8988T (cell line): ENCODE measurements at places on chromosomes 11 and 22.
A peak's percentile ranks its signal among the peaks of the same experiment; 100 is the strongest.

DNA sequence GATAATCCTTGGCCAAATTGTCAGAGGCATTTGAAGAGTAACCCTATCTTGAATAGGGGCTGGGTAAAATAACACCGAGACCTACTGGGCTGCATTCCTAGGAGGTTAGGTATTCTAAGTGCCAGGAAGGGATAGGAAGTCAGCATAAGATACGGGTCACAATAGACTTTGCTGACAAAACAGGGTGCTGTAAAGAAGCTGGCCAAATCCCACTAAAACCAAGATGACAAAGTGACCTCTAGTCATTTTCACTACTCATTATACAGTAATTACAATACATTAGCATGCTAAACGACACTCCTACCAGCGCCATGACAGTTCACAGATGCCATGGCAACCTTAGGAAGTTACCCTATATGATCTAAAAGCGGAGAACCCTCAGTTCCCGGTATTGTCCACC is 964 bp upstream of the REXO2 start:
- DNase-seq = no peak

DNA sequence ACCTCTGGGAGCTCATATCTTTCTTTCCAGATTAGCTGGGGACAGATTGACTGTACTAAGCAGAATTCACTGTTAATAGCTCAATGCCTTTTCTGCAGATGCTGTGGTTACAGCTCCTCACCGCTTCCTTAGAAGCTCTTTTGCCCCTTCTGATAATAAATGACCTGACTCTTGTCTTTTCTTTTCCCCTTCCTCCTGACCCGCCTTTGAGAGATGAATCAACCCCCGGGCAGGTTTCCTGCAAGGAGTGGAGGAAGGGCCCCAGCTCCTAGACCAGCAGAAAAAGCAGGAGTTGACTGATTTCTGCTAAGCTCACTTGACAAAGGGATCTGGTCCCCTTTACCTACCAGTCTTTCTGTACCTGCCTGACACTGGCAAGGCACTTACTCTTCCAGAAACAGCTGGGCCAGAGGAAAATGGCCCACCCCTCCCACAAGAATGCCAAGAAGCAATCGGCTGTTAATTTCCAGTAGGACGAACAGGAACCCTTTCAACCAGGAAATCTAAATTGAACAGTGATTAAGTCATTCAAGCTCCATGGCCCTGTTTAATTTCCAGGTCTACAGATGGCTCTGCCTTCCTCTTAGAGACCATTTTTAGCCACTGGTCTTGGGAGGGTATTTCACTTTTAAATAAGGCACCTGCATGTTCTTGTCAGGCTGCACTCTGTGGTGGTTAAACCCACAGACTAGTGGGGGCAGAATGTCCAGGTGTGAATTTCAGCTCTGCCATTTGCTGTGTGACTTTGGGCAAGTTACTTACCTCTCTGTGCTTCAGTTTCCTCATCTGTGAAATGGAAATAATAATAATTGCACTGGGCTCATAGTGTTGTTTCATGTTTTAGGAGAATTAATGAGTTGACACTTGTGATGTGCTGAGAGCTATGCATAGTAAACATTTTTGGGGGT is 67.5 kb downstream of the PRR5L start:
- DNase-seq = no peak

DNA sequence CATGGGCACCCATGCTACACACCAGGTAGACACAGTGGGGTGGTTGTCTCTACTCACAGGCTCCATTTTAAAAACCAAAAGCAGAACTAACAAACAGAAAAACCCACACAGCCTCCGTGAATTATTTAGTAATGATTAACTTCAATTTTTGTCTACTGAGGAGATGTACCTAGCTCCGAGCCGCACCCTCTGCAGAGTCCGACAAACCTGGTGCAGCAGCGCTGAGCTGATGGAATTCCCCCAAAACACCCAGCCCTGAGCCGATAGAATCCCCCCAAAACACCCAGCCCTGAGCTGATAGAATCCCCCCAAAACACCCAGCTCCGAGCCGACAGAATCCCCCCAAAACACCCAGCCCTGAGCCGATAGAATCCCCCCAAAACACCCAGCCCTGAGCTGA is 927.0 kb downstream of the BRD1 start:
- DNase-seq = no peak

- DNase-seq = no peak
Measured at GRCh38 chr11:115168229-115168671, 336.0 kb downstream of the CADM1 start.

DNA sequence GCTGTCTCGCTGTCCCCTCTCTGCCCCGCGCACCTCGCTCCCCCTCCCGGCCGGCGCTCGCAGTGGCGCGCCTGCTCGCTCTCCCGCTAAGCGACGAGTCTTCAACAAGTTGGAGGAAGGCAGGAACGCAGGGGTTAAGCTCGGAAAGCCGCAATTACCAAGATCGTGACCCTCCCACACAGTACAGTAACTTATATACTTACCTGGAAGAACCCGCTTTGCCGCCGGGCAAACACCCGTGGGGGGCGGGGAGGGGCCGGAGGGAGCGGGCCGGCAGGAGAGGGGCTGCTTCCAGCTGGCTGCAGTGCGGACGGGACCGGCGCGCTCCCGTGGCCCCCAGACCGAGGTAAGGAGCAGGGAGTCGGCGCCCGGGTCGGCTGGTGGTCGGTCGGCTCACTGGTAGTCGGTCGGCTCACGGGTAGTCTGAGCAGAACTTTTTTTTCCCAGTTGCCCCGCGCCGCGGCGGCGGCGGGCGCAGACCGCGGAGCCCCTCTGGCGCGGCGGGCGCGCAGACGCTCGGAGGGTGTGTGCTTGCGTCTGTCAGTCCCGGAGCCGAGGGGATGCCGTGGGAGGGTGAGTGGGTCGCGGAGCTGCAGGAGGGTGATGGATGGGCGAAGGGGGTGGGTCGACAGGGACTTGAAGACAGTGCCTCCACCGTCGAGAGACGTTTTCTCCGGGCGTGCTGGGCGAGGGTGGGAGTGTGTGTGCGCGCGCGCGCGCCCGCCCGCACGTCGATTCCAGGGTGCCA is 101.2 kb upstream of the HSD17B12 start:
- peak; percentile 72 for DNase-seq

DNA sequence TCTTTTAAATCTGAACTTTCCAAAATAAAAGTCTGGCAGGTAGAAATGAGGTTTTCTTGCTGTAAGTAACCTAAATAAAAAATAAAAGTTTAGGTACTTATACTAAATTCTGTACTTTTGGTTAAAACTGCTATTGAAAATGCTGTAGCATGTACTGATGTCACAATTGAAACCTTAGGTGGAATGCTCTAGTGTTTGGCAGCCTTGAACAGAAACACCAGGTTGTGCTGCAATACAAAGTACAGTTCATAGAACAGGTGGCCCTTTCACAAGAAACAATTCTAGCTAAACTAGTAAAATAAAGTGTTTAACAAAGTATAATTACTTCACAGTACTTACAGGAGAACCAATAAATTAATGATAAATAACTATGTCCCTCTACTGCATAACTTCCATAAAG is 25.1 kb downstream of the NPAT start:
- DNase-seq = no peak

DNA sequence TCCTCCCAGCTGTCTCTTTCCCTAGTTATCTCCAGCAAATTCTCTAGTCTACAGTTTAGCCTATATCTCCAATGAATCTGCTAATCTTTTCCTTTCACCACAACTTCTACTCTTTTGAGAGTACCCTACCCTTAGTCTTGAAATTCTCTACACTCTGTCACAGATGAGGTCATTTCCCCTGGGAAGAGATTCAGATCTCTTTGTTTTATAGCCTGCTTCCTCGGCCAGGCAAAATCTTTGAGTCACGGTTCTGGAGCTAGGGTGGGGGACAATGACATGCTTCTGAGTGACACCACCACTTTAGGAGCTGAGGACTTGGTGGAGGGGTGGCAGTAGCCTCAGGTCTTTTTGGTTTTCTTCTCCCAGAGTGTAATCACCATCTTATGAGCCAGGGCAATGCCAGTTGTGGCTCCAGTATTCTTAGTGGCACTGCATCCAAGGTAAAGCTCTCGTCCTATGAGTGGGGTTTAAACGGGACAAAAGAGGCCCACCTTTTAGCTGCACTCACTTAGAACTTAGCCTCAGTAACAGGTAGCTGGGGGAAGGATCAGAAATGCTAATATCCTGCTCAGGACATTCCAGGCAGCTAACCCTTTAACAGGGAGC is 98.5 kb upstream of the RRM1 start:
- DNase-seq = no peak
